ENCODE measurements at places on chromosomes 16 and 17. TPM values are rescaled to one million over a fixed set of nuclear protein-coding genes. Genes with fewer than 3 reads are reported as not detected.

GRCh38 chr17:75831032-75831571, 13.1 kb downstream of the UNC13D start:
- no peak for DNase-seq

SALL1 gene
- 0.46 TPM for total RNA-seq

CBFA2T3 gene
- 8.6 TPM for total RNA-seq

- DNase-seq: peak; percentile 64
Measured at GRCh38 chr17:50593321-50593720, 32.8 kb downstream of the CACNA1G start.

- DNase-seq: no peak
Measured at GRCh38 chr17:14747603-14747950, 446.7 kb downstream of the HS3ST3B1 start.

DNA sequence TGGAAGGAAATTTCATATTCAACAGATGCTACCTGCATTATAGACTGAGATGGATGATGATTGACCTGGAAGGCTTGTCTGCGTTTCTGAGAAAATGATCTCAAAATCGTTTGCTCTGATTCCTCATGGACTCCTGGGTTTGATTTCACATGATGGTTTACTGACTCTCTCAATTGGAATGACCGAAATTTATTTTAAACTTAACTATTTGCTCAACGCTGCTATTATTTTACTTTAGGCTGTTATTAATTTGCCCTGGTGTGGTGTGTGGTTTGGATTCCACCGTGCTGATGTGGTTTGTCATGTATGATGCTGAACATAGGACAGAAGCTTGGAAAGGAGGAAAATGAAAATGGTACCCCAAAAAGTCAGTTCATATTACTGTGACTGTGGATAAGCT, 37.3 kb upstream of the ELAC2 start:
- DNase-seq: no peak

KRTAP2-1 gene
- total RNA-seq: not detected

DNA sequence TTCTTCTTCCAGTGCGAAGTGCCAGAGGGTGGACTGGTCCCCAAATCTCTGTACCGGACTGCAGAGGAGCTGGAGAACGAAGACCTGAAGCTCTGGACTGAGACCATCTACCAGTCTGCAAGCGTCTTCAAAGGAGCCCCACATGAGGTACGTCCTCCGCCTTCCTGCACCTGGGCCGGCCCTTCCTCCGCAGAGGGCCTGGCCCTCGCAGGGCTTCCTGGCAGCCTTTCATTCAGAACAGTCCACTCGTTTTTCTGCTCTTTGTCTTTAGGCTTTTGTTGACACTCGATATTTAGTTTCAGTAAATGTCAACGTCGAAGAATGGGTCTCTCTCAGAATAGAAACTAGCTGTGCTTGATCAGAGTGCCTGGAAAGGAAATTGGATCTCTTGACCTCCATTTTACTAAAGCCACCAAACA, 68.6 kb downstream of the SEC14L1 start:
- no peak for DNase-seq

SLC6A2 gene
- total RNA-seq: not detected

FAM20A gene
- total RNA-seq: 5.0 TPM

ALOXE3 gene
- not detected for total RNA-seq

GRCh38 chr16:58449768-58450167, 50.2 kb upstream of the NDRG4 start:
- DNase-seq: no peak

DNA sequence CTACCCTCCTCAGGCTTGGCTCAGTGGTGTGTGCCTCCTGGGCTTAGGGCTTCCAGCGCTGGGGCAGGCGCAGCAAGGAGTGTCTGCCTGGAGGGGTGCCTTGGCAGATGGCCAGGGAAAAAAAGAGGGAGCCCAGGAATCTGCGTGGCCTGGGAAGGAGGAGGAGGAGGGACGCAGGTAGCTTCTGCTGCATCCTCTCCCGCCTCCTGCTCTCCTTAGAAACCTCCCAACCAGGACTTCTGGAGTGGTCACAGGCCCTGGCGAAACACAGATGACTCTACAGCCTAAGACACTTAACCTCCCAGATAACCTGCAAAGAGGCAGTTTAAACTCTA, 7.3 kb upstream of the BCAR1 start:
- no peak for DNase-seq

- no peak for DNase-seq
Measured at GRCh38 chr16:55052741-55053415, 122.2 kb downstream of the IRX5 start.

ADCY9 gene
- 44.8 TPM for total RNA-seq

DNA sequence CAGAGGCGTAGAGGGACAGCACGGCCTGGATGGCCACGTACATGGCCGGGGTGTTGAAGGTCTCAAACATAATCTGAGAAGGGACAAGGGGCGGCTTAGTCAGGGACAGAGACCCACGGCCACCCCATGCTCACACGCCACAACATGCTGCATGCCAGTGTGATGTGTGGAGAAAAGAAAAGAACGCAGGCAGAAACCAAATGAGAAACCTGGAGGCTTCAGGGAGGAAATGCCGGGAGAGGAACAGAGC, 1.1 kb downstream of the ACTG1 start:
- no peak for DNase-seq

- DNase-seq: no peak
Measured at GRCh38 chr16:85850344-85850880, 48.5 kb upstream of the IRF8 start.

DNA sequence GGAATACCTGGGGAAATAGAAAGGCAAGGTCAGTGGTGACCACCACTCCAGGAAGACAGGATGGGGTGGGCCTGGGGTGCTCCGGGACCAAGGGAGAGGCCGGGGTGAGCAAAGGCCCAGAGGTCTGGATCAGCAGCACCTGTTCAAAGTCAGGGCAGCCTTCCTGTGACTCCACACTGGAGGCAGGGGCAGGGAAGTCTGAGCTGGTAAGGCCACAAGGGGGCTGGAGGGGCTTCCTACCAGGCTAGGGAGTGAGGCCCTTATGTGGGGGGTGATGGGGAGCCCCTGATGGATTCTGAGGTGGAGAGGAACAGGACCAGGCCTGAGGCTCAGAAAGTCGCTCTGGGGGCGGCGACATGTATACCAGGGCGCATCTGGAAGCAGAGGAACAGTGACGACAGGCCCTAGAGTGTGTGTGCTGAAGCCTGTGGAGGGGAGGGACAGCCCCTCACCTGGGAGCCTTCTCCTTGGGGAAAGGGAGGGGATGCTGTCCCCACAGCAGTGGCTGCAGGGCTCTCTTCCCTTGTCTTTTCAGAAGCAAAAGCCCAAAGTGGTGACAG, 3.7 kb downstream of the C16orf78 start:
- no peak for DNase-seq

KRTAP9-8 gene
- not detected for total RNA-seq

GRCh38 chr16:81634380-81635062, 144.6 kb upstream of the PLCG2 start:
- no peak for DNase-seq

IL21R gene
- 0.13 TPM for total RNA-seq

GRCh38 chr17:7748076-7748775, 30.7 kb downstream of the DNAH2 start:
- DNase-seq: no peak

- peak; percentile 67 for DNase-seq
Measured at GRCh38 chr16:27315333-27316037, 1.7 kb downstream of the IL4R start.

- DNase-seq: no peak
Measured at GRCh38 chr16:75997606-75998005, 271.3 kb upstream of the CPHXL start.

DNA sequence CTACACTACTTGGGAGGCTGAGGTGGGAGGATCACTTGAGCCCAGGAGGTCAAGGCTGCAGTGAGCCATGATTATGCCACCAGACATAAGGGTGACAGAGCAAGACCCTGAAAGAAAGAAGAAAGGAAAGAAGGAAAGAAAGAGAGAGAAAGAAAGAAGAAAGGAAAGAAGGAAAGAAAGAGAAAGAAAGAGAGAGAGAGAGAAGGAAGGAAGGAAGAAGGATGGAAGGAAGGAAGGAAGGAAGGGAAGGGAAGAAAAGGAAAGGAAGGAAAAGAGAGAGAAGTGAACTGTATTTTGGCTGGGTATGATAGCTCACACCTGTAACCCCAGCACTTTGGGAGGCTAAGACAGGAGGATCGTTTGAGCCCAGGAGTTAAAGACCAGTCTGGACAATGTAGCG, 24.3 kb upstream of the PYY start:
- DNase-seq: no peak

DNA sequence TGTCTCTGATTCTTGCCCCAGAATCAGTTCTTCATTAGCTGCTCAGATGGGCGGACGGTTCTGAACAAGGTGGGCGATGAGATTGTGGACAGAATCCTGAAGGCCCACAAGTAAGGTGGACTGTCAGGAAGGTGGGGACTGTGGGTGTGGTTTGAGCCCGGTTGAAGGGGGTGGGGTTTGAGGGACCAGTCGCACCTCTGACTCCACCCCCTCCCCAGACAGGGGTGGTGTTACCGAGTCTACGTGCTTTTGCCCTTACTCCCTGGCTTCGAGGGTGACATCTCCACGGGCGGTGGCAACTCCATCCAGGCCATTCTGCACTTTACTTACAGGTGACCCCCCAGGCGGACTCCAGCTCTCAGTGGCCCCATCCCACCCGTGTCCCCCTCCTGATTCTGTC, 11.3 kb downstream of the PLD2 start:
- no peak for DNase-seq

BICDL2 gene
- total RNA-seq: not detected

DNA sequence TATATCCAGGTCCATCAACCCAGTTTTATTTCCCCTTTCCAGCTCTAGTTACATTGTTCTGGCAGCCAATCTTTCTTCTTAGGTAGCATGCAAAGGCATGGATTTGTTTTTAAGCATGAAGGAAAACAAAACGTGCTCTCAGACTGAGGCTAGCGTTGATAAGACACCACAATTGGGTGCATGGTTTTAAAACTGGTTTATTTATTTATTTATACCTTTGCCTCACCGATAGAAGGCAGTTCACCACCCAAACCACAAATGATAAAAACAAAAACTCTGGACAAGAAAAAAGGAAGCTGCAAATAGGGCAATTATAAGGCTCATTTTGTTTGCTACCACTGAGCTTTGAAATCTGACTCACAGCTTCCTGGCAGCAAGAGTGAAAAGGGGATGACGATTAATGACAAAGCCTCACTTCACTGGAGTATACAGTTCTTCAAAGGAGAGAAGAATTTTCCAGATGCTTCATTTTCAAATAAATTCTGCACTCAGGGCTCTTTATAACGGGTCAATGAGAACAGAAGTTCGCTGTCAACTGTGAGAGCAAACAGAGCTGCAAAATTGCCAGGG, 278.4 kb upstream of the IRX5 start:
- no peak for DNase-seq

DNA sequence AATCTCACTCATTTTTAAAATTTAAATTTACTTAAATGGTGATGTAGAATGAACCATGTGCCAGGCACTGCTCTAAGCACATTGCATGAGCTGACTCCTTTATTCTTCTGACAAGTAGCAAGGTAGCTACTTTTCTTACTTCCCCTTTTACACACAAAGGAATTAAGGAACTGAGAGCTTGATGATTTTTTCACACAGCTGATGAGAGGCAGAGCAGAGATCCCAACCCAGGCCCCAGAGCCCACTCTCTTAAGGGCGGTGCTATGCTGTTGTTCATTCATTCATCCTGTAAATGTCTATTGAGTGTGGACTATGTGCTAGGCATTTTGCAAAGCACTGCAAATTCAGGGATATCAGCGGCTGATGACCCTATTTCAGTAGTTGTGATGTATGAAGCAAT, 17.9 kb downstream of the SEC14L5 start:
- DNase-seq: no peak

Data from Right ventricle myocardium superior (tissue), 1 donor.